ENCODE measurements at places on chromosomes 1 and 21. TPM values are rescaled to one million over a fixed set of nuclear protein-coding genes. Genes with fewer than 3 reads are reported as not detected.

CR1L gene
- total RNA-seq: not detected

- peak; percentile 87 for DNase-seq
Observed at GRCh38 chr1:39080831-39081270, 54.7 kb downstream of the NDUFS5 start.

MTMR11 gene
- 18.4 TPM for total RNA-seq

PLA2G2F gene
- total RNA-seq: not detected

CFAP45 gene
- total RNA-seq: 2.2 TPM

DNA sequence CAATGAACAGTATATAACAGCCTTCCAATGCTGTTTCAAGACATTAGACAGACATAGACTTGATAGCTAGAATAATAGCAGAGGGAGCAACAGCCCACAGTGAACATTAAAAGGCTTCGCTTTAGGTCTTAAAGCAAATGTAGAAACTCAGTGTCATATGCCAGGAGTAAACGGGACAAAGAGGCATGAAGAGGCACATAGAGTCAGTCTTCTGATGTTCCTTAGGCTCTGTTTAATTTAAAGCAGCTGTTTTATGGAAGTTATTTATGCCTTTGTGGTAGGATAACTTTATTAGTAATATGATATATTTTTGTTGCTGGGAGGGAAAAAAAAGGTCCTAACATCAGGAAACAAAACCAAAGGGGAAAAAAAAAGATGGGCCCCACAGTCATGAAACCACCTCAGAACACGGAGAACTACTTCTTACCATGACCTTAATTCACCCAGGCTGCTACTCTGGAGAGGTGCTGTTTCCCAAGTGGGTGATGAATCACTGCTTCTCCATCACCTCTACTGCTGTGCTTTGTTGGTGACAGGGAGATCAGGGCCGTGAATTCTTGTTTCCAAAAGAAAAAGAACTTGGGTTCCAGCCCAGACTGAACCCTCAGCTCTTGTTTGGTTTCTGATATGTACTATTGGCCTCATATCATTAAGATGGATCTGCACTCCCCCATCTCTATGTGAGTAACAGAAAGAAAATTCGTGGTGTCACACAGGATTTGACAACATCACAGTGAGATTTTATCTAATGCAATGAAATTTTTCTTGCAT is 616.9 kb downstream of the KIF26B start:
- DNase-seq: no peak

DNA sequence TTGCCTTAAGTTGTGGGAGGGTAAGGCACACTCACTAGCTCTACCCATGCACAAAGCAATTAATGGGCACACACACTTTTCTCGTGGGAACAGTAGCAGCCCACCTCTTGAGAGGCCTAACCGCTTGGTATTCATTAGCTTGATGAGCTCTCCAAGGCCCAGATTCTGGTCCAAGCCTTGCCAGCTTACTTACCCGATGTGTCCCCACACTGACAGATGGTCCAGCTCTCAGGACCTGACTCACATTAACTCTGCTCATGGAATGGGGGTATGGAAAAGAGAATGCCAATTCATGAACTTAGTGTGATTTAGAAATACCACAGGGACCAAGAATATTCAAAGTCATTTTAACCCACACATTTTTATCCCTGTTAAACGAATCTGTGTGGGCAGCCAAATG is 106.8 kb upstream of the CACHD1 start:
- DNase-seq: no peak

- no peak for DNase-seq
Observed at GRCh38 chr21:33976082-33977016, 60.7 kb upstream of the ATP5PO start.

GRCh38 chr1:117627546-117628130 is 21.8 kb downstream of the TENT5C start:
- DNase-seq: no peak

LPAR3 gene
- not detected for total RNA-seq

GRCh38 chr1:28509705-28510272 is 3.9 kb downstream of the RCC1 start:
- DNase-seq: peak; percentile 24

DNA sequence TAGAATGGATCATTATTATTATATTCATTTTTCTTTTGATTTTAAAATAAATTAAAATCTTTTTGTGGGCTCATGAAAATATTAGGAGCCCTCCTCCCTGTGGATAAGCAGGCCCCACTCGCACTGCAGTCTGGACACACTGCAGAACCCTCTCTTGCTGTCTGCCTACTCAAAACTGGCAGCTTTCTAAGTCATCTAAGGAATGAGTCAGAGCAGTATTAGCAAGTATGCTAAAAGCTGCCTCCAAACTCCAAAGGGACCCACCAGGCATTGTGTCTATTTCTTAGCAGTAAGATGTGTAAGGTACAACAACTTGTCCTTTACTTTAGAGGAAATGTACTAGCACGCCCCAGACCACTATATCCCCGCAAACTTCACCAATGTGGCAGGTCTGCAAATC is 108.8 kb downstream of the SYF2 start:
- peak; percentile 17 for DNase-seq

- DNase-seq: no peak
Observed at GRCh38 chr1:62210960-62211359, 16.3 kb downstream of the L1TD1 start.

GRCh38 chr1:71364236-71364635 is 283.4 kb upstream of the ZRANB2 start:
- DNase-seq: no peak

DNA sequence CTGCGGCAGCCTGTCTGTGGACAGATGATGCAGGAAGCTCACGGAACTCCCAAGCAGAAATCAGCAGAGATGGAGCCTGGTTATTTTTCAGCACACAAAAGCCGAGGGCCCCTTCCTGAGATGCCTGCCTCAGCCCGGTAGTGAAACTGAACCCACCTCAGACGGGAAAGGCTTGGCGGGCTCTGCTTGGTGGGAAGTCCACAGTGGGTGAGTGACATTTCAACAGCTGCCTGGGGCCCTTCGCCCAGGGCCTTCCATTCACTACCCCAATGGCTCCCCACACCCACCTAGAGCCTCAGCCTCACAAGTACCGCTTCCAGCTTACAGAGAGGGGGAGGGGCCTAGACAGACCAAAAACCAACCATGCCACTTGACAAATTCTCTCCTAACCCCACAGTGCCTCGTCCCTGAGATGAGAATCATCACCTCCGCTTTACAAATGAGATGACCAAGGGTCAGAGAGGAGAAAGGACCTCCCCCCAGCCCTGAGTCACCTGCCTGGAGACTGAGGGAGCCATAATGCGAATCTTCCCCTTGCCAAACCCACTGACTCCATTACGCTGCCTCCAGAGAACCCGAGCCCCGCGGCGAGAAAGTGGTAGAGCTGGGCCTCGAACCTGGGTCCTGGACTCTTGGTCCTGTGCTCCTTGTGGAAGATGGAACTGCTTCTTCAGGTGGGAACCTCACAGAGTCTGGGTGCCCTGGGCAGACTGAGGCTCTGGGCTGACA is 3.4 kb upstream of the ECE1 start:
- no peak for DNase-seq

- no peak for DNase-seq
Observed at GRCh38 chr21:27314131-27314530, 347.2 kb upstream of the ADAMTS5 start.

GRCh38 chr1:53754484-53755312 is 15.7 kb upstream of the GLIS1 start:
- DNase-seq: no peak

Measured in posterior vena cava (tissue), 2 donors.